Upper lobe of left lung (tissue), 6 donors: ENCODE measurements at places on chromosomes 16 and 17.

GRCh38 chr16:58205276-58206036 is 7.5 kb upstream of the CSNK2A2 start:
- no peak for DNase-seq

GRCh38 chr16:66620429-66620795 is 15.9 kb downstream of the CMTM3 start:
- no peak for DNase-seq

GRCh38 chr16:5176505-5176904 is 78.9 kb upstream of the EEF2KMT start:
- DNase-seq = no peak

DNA sequence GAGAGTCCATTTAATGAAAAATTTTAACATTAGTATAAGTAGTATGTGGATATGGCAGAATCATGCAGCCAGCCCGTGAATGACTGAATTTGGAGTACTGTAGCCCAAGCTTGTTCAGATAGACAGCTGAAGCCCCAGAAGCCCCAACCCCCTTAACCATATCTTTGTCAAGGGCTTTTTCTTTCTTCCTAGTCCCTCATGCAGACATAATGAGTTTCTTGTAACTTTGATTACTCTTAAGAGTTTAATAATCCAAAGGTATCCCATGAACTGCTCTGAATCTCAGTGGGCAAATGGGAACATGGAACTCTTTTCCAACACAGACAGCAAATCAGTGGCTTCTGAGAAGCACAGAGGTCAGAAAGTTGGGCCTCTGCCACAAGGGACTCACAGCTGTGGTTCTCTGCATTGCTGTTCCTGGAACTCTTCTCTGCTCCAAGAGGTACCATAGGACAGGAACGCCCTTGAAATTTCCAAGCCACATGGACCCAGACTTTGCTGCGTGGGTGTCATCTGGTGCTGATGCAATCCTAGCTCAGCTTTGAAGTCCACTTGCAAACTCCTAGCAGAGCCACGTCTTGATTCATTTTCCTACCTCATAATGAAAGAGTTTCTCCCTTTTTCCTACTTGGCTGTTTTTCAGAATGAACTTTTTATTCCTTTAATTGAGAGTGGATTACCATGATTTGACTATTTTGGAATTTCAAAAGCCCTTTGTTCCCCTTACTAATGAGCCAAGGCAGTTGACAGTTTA is 18.1 kb downstream of the LYRM1 start:
- DNase-seq = no peak

DNA sequence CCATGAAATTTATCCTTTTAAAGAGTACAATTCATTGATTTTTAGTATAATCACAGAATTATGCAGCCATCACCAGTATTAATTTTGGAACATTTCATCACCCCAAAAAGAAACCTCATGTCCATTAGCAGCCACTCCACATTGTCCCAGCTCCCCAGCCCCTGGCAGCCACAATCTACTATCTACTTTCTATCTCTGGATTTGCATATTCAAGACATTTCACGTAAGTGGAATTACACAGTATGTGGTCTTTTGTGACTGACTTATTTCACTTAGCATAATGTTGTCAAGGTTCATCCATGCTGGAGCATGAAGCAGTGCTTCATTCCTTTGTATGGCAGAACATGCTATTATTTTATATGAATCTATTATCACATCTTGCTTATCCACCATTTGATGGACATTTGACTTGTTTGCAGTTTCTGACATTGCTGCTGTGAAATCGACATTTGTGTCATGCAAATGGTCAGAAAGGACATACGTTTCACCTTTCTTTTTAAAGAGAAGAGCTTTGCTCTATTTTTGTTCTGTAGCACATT is 10.7 kb downstream of the METTL9 start:
- DNase-seq = no peak

DNA sequence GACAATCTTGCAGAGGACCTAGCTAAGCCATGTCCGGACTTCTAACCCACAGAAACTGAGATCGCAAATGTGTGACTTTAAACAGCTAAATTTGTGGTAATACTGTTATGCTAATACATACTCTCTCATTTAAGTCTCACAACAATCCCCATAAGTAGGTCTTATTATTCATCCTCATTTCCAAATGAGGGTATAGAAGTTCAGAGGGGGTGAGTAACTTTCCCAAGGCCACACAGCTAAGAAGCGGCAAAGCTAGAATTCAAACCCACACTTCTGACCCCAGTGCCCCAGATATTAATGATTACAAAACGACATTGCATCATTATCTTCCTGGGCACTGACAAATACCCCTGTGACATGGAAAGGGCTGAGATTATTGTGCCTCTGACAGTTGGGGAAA is 81.4 kb downstream of the CNGB1 start:
- DNase-seq = no peak
